BE2C (cell line): ENCODE measurements at places on chromosomes 3 and 15.

GRCh38 chr3:129001101-129001805 is at the start of gene EFCC1:
Gene EFCC1 (plus strand): TSS chr3:129001304. CDS start chr3:129001629, 325 bp downstream.
- no peak for DNase-seq

- no peak for DNase-seq
Measured at GRCh38 chr3:146929696-146930095, 324.6 kb upstream of the PLSCR5 start.

DNA sequence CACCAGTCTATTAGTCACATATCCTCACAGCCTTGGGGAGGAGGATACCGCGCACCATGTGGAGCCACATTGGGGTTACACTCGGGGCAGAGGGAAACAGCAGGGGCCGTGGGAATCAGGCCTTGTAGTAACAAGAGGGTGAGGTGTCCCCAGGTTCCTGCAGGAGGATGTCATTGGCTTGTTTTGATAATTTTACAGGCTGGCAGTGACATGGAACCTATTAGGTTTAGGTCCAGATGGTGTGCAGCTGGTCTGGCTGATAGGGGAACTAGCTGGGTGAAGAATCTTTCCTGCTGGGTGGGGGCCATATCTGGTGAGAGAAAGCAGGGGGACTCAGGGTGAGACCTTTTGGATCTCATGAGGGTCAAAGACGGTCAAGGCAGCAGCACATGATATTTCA is 9.8 kb upstream of the MEF2A start:
- no peak for DNase-seq

DNA sequence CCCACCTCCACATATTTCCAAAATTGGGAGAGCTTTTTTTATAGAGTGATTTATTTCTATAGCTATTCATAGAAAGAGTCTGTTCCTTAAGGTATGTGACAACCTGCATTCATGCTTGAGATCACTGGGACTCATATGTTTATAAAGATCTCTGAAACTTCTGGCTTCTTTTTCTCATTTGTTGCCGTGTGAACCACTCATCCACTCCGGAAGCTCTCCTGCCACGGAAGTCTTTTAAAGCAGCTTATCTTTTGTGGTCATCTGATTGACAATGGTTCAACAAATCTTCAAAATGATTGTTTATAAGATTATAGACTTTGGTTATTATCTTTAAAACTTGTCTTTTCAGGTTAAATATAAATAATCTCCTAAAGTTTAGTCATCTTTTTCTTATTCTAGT is 260.5 kb downstream of the C3orf38 start:
- DNase-seq: no peak

- no peak for DNase-seq
Measured at GRCh38 chr15:45331972-45332371, 46.4 kb downstream of the GATM start.

DNA sequence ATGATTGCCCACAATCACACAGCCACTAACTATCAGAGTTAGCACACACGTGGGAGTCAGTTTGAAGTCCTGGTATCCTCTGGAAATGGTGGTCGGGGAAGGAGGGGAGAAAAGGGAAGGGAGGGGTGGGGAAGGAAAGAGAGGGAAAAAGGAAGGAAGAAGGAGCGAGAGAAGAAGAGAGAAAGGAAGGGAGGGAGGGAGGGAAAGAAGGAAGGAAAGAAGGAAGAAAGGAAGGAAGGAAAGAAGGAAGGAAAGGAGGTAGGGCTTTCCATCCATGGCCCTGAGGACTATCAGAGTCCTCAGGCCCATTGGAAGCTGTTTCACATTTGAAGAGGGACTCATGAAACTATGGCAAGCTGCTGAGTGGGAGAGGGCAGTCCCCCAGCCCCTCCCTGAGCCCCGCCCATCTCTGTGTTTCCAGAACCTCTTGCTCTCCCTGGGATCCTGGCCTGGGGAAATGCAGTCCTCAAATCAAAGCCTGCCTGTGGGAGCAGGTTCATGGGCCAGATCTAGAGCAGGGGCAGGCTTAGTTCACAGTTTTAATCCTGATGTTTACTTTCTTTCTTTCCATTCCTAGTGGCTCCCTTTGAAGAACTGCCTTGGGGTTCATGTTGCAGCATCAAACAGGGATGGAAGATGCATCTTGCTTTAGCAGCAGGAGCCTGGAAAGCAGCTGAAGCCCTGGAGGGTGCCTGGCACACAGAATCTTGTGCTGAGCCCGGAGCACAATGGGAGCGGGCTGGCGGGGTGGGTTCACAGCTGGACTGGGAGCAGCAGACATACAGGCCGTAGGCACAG is 66.1 kb upstream of the GLCE start:
- peak; percentile 45 for DNase-seq

DNA sequence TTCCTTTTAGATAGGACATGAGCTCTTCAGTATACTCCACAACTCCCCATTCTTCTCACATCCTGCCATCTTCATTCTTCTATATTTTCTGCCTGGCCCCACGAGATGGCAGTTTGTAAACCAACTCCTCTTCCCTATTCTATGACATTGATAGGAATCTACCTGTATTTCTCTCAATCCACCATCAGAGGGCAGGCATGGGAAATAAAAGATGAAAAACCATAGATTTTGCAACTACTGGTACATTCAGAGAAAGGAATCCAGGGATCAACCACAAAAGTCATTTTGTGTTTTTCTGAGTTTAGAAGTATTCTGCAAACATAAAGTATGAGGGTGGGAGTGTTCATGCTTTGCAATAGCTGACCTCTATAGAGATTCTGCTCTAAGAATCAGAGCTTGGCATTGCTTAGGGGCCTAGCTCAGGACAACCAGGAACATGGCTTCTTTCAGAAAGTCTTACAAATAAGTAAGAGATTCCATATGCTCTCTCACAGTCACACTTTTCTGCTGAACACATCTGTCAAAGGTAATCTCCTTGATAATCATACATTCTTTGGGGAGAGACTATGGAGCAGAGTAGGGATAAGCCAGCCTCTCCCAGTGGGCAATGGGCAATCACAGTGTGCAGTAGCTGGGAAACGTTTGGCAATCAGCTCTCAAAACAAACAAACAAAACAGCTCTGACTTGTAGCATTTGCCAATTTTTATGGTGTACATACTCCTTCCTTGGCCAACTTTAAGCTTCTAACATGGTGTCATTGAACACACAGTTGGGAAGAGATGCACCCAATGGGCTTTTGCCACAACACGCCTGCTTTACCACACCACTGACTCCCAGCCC is 43.1 kb upstream of the SLC25A36 start:
- peak; percentile 19 for DNase-seq

- DNase-seq: no peak
Measured at GRCh38 chr3:128402998-128403397, 63.7 kb downstream of the DNAJB8 start.

DNA sequence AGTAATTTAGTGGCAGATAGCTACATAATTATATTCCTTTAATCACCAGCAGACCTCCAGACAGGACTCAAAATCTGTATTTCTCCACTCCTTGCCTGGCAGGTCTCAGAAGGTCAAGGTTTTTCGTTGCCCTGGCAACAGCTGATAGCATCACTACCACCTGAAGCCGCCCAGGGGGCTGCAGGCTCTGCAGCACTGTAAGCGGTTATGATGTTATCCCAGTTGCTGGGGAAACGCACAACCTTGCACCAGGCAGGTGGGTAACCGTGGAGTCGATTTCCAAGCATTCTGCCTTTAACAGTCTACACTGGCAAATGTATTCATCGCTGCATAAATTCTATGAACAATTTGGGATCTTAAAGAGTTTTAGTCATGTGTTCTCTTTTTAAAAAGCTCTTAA is 756.3 kb downstream of the NTRK3 start:
- peak; percentile 73 for DNase-seq

DNA sequence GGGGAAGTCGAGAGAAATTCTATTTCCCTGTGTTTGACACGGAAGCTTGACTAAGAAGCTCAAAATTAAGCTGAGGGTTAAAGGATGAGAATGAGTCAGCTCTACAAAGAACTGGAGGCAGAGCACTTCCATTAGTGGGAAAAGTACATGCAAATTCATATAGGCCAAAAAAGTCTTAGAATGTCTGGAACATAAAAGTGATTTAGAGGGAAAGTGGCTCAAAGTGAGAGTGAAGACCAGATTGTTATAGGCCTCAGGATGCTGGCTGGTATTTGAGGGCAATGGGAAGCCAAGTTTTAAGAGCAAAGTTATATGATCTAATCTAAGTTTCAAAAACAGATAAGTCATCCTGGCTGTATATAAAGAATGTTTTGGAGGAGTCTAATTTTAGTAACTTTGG is 857.3 kb downstream of the NAALADL2 start:
- no peak for DNase-seq

- DNase-seq: no peak
Measured at GRCh38 chr3:169288553-169288952, 375.0 kb downstream of the MECOM start.

GRCh38 chr15:101273534-101273933 is 3.8 kb downstream of the SELENOS start:
- DNase-seq: no peak

GRCh38 chr3:176579711-176580185 is 617.5 kb downstream of the TBL1XR1 start:
- no peak for DNase-seq

GRCh38 chr3:89851974-89852621 is 744.7 kb downstream of the EPHA3 start:
- peak; percentile 65 for DNase-seq

GRCh38 chr15:69092159-69092558 is 68.3 kb upstream of the GLCE start:
- DNase-seq: no peak

DNA sequence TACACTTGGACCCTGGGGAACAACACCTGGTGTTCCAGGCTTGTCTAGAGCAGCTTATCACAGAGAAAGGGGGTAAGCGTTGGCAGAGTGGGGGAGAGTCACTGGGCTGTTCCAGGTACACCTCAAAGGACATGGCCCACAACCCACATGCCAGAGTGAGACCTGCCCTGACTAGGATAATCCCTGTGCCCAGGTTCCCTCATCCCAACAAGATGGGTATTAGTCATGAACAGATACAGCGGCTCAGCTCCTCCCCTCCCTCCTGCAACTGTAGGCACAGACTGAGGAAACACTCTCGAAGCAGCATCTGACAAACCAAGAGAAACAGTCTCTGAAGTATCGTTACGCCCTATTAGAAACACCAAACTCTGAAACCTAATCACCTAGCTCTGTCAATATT is 32.1 kb upstream of the RPS17 start:
- DNase-seq: no peak

DNA sequence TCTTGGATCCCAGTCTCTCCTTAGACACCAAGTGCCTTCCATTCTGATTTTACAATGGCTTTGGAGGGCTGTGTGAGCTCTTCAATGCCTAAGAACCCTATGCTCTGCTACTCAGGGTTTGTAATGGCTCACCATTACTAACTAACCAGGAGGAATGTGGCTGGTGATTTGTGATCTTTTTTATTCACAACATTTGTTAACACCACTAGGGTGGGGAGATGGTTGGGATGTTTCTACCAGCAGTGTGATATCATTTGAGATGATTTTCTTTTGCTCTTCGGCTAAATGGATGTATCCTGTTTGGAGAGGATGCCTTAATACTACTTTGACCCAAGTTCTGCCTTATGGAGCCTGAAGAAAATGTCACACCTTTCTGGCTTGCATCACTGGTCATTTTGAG is 226.9 kb downstream of the MFSD1 start:
- DNase-seq: no peak

DNA sequence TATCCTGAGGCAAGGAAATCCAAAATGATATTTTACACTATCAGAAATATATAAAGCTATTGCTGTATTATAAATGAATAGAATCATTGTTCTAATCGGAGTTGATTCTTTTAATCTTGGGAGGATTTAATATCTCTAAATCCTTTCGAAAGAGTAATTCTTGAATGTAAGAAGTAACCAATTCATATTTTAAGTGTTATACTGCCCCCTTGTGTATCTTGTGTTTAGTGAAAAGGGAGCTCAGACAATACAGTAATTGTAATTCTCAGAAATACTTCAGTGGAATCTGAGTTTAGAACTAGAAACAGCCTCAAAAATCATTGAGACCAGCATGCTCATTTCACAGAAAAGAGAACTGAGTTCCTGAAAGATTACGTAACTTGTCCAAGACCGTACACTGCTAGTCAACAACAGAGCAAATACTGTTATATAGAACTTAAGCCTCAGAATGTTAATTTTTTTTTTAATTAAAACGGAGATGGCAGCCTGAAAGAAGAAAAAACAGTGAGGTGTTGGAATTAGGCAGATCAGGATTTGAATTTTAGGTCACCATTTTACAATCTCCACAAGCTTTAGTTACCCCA is 42.9 kb downstream of the PLCH1 start:
- DNase-seq: no peak

DNA sequence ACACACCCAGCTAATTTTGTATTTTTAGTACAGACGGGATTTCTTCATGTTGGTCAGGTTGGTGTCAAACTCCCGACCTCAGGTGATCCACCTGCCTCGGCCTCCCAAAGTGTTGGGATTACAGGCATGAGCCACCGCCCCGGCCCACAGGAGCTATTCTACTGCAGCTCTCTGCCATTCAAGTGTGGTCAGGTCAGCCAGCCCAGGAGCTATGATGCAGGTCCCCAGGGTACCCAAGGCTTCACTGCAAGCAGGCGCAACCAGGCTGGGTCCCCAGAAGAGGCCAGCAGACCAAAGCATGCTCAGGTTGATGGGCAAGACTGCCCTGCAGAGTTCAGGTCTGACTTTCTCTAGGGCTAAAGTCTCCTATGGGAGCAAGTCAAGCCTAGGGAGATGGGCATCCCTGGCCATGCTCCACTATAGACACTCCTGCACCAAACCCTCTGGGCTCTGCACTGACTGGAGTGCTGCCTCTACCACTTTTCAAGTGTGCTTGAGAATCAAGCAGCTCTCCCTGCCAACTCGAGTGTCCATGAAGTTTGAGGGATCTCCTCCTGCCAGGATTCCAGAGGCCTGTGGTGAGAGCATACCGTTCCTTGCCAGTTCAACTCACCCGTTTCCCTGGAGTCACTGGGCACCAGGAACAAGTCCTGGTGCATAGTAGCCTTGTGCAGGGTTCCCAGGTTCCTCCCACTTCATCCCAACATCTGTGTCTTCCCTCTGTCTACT is 30.9 kb downstream of the MYO9A start:
- no peak for DNase-seq

- DNase-seq: no peak
Measured at GRCh38 chr3:108779496-108779895, 22.3 kb upstream of the RETNLB start.

GRCh38 chr3:12198301-12198700 is 39.6 kb upstream of the TIMP4 start:
- DNase-seq: no peak

- no peak for DNase-seq
Measured at GRCh38 chr3:63245726-63246241, 32.3 kb upstream of the SYNPR start.

DNA sequence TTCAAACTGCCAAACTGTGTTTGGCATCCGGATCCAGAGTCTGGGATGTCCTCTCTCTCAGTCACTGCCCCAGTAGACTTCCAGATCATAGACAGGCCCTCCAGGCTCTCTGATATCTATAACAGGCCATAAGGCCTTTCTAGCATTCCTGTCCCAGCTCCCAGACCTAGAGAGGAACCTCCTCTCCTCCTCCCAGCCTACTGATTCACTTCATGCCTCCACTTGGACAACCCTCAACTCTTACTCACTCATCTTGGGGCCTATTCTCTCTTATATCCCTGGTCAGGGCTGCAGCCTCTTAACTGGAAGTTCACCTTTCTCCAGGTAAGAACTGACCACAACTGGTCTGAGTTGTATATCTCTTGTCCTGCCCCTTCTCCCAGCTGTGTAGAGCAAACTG is 253.7 kb upstream of the TRIM42 start:
- no peak for DNase-seq
